Kidney tubule cell (primary cell): ENCODE measurements at places on chromosomes 5 and 9.

DNA sequence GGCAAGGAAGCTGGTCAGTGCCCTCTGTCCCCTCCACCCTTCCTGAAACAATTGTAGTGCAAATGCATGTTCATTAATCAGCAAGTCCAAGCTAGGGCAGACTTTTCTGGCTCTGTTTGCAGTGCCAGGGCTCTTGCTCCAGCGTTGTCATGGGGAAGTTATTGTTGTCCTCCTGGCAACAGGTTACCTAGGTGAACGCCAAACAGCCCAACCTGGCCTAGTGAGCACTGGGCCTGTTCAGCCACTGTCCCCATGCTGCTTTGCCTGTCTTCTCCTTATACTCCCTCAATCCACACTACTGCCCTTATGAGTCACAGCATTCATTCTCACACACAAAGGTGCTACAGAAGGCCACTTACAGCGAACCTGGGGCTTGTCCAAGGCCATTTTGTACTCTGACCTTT is 34.5 kb upstream of the GLIS3 start:
- DNase-seq, result peak; percentile 97

- peak; percentile 33 for DNase-seq
Measured at GRCh38 chr9:125633116-125633745, 73.8 kb downstream of the MAPKAP1 start.

GRCh38 chr9:131516930-131517329 is 14.1 kb downstream of the UCK1 start:
- DNase-seq, result no peak

DNA sequence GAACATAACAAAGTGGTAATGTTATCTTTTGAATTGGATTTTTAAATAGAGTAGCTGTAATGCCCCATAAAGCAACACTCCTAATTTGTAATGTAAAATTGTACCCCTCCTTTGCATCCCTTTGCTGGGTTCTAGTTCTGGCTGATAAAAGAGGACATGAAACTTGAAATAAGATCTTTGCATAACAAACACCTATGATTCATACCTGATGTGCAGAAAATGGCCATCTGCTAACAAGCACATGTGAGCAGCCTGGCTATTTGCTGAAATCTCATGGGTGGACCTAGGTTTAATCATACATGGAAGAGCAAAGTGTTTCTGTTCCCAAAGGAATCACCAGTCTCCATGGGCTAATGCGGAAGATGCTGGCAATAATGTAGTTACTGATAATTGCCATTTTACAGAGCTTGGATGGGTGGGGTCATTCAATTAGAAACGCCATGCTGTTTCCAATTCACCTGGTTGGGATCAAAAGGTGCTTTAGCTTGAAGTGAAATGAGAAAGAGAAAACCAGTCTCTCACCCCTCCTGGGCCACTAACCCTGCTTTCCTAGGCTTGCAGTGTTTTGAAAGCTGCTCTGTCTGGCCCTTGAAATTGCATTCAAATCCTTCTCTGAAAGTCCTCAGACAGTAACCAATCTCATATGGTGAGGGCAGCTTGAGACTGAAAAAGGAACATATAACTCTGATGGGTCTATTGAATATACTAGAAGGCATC is 585.1 kb downstream of the TLE4 start:
- peak; percentile 5 for DNase-seq

- DNase-seq, result no peak
Measured at GRCh38 chr5:143931476-143931875, 119.5 kb downstream of the HMHB1 start.

- no peak for DNase-seq
Measured at GRCh38 chr5:142571371-142571770, 114.5 kb downstream of the FGF1 start.

DNA sequence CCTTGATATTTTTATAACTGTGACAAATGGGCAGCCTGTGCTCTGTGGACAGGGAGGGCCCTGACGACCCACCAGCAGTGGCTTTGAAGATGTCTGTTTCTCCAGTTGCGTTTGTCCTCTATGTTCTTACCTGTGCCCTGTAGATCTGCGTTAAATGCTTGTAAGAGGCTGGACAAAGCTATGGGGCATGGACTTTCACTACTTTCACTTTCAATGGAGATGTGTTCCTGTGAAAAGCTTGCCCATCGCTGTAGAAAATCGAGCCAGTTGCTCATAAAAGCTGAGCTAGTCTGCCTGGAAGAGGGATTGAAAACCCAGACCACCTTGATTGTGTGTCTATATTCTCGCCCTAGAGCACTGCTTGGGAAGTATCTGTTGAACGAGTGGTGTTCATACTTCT is 74.1 kb downstream of the PSAT1 start:
- DNase-seq, result no peak

GRCh38 chr5:90071066-90071465 is 338.5 kb downstream of the CETN3 start:
- no peak for DNase-seq

DNA sequence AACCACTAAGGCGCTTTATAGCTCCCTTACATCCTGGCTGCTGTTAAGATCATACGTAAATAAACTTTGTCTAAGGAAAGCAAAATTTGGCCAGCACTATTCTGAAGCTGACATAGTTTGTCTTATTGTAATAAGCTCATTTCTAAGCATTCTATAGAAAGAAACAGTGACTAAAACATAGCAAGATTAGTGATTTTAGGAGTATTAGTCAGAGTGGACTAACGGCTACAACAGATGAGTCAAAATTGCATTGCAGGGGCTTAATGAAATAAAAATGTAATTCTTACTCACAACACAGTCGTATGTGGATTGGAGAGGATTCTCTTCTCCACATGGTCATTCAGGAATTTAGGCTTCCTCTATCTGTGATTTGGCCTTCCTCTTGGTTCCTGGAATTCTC is 347.6 kb downstream of the GADD45G start:
- DNase-seq, result peak; percentile 19

GRCh38 chr9:5578018-5578697 is 50.7 kb upstream of the RIC1 start:
- DNase-seq, result peak; percentile 34

DNA sequence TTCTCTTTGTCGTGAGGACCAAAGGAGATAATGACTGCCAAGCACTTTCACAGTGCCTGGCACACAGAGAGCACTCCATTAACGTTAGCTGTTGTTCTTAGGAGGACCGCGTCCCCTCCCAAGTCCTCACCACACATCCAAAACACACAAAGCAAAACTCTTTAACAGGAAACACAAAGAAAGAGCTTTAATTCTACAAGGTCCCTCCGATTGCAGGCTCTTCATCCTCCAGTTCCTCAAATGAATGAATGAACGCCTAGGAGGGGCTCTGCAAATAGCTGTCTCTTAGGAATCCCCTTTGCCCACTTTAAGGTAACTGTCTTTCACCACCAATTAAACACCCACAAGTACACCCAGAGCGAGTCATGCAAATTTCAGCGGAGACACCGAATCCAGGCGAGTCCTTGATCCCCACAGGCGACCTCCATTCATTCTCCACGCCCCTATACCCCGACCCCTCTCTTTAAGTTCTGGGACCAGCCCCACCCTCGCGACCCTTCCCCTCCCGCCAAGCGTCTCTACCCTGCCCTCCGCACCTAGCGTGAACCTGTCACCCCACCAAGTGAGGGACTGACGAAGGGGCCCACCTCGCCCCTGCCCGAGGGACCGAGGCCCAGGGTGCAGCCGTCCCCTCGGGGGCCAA is 644 bp downstream of the TSC1 start:
- peak; percentile 2 for DNase-seq

DNA sequence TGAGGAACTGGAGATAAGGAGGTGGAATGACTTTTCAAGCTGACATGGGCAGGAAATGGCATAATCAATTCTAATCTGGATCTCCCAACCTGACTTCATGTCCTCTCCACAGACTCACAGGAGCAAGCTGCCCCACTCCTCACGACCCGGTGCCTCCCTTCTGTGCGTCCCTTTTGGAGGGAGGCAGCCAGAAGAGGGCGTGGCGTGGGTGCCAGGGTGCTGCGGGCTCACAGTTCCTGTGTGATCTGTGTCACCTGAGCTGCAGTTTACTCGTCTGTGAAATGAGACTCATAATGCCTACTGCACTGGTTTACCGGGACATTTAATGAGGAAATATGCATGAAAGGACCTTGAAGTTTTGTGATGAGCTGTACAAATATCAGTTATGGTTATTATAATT is 207.4 kb downstream of the DAB2IP start:
- no peak for DNase-seq

GRCh38 chr5:128318691-128319090 is 219.4 kb downstream of the FBN2 start:
- no peak for DNase-seq
